Activated T-cell treated with anti-CD3 and anti-CD28 coated beads for 48 hours (primary cell): ENCODE measurements at places on chromosomes 3 and 15.

DNA sequence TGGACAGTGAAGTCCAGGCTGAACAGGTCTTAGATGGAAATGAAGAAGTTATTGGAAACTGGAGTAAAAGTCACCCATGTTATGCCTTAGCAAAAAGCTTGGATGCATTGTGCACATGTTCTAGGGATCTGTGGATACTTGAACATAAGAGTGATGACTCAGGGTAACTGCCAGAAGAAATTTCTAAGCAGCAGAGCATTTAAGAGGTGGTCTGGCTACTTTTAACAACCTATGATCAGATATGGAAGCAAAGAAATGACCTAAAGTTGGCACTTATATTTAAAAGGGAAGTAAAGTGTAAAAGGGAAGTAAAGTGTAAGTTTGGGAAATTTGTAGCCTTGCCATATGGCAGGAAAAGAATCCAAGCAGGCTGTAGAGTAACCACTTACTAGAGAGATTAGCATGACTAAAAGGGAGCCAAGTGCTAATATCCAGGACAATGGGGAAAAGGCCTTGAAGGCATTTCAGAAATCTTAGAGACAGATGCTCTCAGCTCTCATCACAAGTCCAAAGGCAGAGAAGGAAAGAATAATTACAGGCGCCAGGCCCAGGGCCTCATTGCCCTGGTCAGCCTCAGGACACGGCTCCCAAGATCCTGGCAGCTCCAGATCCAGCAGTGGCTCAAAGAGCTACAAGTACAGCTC is 73.9 kb upstream of the KCNH8 start:
- no peak for DNase-seq

- DNase-seq = no peak
These were observed 220.3 kb downstream of the CACNA2D3 start for GRCh38 chr3:54342676-54343075.

- no peak for DNase-seq
These were observed 216.7 kb downstream of the IL20RB start for GRCh38 chr3:137174514-137174913.

- DNase-seq = peak; percentile 90
These were observed at the start of gene VIPR1 for GRCh38 chr3:42502429-42503250. TSS of gene VIPR1 (plus strand) at chr3:42502643. CDS start at chr3:42502736, 93 bp downstream.

DNA sequence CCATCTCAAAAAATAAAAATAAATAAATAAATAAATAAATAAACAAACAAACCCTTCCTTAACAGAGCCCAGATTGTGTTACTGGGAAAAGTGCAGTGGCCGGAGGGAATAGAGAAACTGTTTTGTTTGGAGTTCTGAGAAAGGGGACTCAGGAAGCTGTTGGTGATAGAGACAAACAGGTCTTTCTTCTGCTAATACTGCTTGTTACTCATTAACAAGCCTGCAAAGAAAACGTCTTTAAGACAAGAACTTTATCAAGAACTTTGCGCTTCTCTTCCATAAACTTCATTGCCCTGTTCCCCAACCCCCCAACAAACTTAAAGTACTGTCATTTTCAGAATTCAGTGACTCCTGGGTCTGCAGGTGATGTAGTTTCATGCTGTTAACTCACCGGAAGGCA is 68.8 kb upstream of the GSK3B start:
- DNase-seq = no peak
